ENCODE measurements at places on chromosomes 12 and 14. TPM values are rescaled to one million over a fixed set of nuclear protein-coding genes. Genes with fewer than 3 reads are reported as not detected.

SSPN gene
- total RNA-seq, result 17.8 TPM

ABCB9 gene
- total RNA-seq, result 7.6 TPM

ERP27 gene
- total RNA-seq, result 11.0 TPM

KLRC2 gene
- 0.50 TPM for total RNA-seq

WBP11 gene
- 55.5 TPM for total RNA-seq

PTPN6 gene
- total RNA-seq, result 70.8 TPM

GRCh38 chr14:21313512-21313911 lies 33.6 kb downstream of the RPGRIP1 start:
- no peak for DNase-seq
- peaks cover under 1% of the 10 kb centered on the region for H3K4me1 ChIP-seq
- H3K27ac ChIP-seq, result no peak overlapping the region
- no peaks in the 10 kb centered on the region for H3K36me3 ChIP-seq

DNA sequence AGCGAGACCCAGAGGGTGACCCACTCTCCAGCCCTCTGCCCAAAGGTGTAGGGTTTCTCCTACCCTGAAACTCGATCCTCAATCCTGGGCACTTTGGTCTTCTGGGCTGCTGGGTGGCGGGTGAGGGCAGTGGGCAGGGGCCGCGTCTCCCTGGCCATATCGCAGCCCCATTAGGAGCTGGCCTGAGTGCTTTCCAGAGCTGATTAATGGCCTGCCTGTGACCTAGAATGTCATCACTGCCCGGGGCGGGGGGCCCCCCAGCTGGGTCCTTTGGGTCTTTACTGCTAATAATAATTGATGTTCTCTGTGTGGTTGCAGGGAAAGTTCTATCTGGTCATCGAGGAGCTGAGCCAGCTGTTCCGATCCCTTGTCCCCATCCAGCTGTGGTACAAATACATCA lies 47.8 kb downstream of the HRK start:
- H3K4me3 ChIP-seq, result no peak overlapping the region
- no peak for DNase-seq
- H3K36me3 ChIP-seq, result no peaks in the 10 kb centered on the region
- H3K27ac ChIP-seq, result no peak overlapping the region
- no peaks in the 10 kb centered on the region for H3K4me1 ChIP-seq
- no peaks in the 10 kb centered on the region for H3K27me3 ChIP-seq

DNA sequence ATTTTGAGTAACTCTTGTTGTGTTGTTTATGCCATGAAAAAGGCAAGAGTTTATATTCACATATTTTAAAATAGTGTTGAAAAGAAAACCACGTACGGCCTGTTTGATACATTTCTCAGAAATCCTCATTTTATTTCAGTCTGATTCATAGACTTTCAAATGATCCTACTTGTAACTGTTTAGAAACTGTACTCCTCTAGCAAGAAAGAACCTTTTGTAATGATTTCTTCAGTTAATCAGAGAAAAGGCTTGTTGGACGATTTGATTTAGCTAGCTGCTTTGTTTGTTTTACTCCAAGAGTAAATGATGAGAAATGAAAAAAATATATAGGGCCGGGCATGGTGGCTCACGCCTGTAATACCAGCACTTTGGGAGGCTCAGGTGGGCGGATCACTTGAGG lies 17.2 kb downstream of the FBXO34 start:
- H3K4me1 ChIP-seq, result no peaks in the 10 kb centered on the region
- DNase-seq, result no peak
- no peak overlapping the region for H3K4me3 ChIP-seq
- no peaks in the 10 kb centered on the region for H3K36me3 ChIP-seq

- H3K4me1 ChIP-seq, result no peaks in the 10 kb centered on the region
- no peak overlapping the region for H3K4me3 ChIP-seq
Measured at GRCh38 chr14:91374879-91375702, 42.5 kb downstream of the CCDC88C start.

DNA sequence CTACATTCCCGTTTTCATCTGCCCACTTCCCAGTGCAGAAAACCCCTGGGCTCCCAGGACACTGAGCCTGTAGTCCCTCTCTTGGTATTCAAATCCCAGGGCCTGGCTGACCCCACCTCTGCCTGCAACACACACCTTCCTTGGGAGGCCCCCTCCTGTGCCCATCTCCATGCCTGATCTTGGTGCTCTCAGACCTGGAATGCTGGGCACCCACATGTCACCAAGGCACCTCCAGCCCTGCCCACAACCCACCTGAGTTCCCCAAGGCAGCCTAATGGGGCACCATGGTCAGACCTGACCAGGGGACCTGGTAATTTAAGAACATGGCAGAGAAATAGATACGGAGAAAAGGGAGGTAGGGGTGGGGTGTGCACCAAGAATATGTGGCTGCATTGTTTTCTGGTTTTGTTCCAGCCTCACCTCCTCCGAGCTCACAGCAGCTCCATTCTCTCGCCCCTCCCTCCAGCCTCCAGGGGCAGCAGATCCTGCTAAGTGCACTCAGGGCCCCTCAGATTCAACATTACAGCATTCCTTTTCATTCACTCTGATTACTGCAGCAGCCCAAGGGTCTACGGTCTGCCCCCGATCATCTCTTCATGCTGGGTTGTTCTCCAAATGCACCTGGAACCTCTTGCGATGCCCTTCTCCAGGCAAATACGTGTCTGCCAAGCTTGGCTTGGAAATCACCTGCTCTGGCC lies 9.2 kb upstream of the HSP90AA1 start:
- no peaks in the 10 kb centered on the region for H3K27me3 ChIP-seq
- no peak overlapping the region for H3K27ac ChIP-seq
- H3K4me1 ChIP-seq, result no peaks in the 10 kb centered on the region
- DNase-seq, result no peak
- no peaks in the 10 kb centered on the region for H3K36me3 ChIP-seq

- DNase-seq, result peak; percentile 87
- H3K4me1 ChIP-seq, result no peaks in the 10 kb centered on the region
- H3K36me3 ChIP-seq, result no peaks in the 10 kb centered on the region
- H3K27me3 ChIP-seq, result no peaks in the 10 kb centered on the region
- H3K4me3 ChIP-seq, result no peak within 1 kb of the TSS
- H3K27ac ChIP-seq, result no peak within 1 kb of the TSS
Measured at GRCh38 chr14:74922752-74923401, at the start of gene RPS6KL1. Gene RPS6KL1 (minus strand): TSS chr14:74923260. CDS start chr14:74921541, 1,719 bp downstream.

- H3K4me1 ChIP-seq, result no peaks in the 10 kb centered on the region
- H3K27me3 ChIP-seq, result no peaks in the 10 kb centered on the region
- H3K27ac ChIP-seq, result no peak overlapping the region
- H3K4me3 ChIP-seq, result no peak overlapping the region
- DNase-seq, result no peak
Measured at GRCh38 chr14:30443368-30444007, 115.5 kb upstream of the G2E3 start.

DNA sequence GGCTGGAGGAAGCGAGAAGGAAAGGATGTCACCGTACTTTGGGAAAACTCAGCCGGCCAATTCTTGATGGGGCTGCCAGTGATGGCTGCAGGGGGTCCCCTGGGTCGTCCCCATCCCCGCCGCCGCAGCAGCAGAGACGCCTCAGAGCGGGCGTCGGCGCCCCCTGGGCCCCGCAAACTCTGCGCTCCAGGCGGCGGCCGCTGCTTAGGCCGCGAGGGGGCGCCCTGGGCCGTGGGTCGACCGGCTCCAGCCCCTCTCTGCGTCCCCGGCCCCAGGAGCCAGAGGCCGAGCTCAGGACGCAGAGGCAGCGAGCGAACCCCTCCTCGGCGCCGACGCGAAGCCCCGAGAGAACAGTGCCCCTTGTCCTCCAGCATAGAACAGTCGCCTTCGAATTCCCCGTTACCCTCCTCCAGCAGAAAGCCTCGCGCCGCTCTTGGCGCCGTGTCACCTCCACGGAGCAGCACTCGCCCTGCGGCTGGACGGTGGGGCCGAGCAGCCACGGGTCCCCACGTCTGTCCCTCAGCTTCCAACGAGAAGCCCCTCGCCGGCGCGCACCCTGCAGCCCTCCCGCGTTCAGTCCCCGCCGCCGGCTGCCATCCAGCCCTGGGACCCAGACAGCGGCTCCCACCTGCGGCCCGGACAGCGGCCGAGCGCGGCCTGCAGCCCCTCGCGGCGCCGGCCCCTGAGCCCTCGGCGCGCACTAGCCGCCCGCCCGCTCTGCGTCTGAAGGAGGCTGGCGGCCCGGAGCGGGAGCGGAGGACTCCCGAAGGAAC lies 106.6 kb downstream of the PRICKLE1 start:
- no peaks in the 10 kb centered on the region for H3K27me3 ChIP-seq
- peak overlapping the region; percentile 77 for H3K27ac ChIP-seq
- DNase-seq, result peak; percentile 92
- no peaks in the 10 kb centered on the region for H3K4me1 ChIP-seq
- no peaks in the 10 kb centered on the region for H3K36me3 ChIP-seq
- peak overlapping the region; percentile 75 for H3K4me3 ChIP-seq

DNA sequence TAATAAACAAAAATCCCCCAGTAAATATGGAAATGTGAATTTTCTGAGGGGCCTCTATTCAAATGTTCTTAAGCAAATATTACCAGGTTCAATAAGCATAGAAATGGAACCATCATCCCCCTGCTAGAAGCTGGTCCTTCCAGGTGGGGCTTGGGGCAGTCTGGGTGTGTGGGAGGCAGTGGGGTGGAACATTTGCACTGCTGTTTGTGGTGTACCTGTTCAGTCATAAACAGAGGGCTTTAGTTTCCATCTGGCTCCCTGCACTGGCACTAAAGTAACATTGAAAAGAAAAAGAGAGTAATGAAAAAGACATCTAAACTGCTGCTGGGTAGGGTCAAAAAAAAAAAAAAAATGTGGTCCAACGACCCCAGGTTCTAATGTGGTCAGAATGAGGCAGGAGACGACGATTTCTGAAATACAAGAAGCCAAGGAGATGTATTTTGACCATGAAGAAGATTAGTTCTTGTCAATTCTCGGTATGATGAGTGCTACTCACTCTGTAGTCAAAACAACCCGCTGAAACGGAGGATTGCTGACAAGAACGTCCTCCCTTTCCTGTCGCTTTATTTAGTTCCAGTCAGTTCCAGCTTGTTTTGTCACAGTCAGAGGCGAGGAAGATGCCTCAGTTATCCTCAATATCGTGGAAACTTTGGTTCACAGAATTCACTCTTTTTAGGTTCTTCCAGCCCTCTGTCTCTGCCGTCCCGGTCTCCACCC lies 44.2 kb upstream of the MANSC4 start:
- H3K4me3 ChIP-seq, result no peak overlapping the region
- H3K27me3 ChIP-seq, result no peaks in the 10 kb centered on the region
- H3K4me1 ChIP-seq, result no peaks in the 10 kb centered on the region
- no peaks in the 10 kb centered on the region for H3K36me3 ChIP-seq
- DNase-seq, result no peak

Measured in kidney (tissue), 22 donors.